ENCODE measurements at places on chromosomes 1 and 21.

DNA sequence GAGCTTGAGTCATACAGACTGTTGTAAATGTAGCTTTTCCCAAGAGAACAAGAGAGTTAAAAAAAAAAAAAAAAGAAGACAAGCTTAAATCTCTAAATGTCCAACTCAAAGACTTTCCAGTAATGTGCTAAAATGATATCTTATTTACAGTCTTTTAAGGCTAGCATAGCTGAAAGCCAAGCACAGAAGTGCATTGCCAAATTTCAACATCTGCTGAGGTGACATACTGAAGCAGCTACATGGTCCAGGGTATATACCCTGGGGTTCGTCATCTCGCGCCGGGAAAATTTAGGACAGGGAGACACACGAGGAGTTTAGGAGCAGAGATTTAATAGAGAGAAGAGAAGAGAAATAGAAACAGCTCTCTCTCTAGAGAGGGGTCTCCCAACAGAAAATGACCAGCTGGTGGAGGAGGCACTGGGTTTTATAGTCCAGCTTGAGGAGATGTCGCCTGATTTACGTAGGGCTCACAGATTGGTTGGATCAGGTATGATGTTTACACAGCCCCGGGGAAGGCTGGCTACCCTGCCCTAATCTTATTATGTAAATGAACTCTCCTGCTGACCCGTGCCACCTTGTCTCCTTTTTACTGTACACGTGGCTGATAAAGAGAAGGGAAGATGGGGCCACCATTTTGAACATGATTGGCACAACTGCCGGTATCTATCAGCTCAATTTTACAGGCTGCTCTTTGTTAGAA lies 172.7 kb downstream of the TRIM33 start:
- DNase-seq, result no peak

DNA sequence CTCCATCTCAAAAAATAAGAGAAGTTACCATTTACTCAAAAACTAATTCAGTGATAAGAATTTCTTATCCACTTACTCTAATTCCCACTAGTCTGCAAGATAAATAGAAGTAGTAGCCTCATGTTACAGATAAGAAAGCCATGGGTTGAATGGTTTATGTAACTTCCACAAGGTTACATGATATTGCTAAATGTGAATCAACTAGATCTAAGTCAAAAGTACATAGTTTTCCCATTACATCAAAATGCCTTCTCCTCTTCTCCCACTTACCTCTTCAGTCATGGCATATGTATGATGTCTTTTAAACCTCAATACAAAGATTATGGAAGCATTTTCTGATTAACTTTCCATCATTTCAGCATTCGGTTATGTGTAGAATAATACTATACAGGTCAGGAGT lies 108.5 kb downstream of the ASH1L start:
- no peak for DNase-seq

DNA sequence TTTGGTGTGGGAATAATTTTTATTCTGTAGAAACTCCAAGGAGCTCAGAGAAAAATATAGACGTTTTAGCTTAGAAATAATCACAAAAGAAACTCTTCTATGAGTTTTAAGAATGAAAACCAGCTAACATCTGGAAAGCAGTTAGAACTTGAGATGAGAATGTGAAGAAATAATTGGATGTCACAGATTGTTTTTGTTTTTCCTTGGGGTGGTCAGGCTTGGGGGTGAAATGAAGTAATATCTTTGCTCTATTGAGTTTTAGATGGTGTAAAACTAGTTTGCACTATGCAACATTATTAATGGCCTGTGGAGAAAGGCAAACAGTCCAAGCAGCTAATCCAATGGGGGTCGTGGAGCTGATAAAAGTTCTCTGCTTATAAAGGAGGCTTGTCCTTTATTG lies 101.2 kb downstream of the FMN2 start:
- no peak for DNase-seq

GRCh38 chr21:29928537-29928936 lies 11.3 kb downstream of the GRIK1 start:
- no peak for DNase-seq

- no peak for DNase-seq
Observed at GRCh38 chr1:183279835-183280234, 93.8 kb downstream of the LAMC2 start.

DNA sequence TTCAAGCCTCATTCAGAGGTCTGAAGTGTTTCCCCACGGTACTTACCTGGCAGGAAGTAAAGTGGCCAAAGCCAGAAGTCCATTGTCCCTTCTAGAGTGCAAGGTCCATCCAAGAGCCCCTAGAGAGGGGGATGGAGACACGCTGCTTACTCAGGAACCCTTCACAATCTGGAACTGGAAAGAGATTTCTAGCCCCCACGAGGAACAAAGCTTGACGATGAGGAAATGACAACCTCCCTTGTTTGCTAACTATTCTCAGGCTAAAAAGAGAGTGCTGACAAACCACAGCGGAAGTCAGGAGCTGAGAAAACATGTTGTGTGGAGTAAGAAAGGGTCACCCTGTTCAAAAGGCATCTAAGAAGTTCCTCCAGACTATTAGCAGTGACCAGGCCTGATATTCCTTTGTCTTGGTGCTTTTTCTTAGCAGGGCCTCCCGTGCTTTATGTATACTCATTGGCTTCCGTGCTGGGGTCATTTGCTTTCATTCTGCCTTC lies at the start of gene FCMR:
Gene FCMR, minus strand, starts transcription at position 170 of the 494 bp plus-strand sequence. Its CDS starts 87 bp downstream, at position 83.
- DNase-seq, result no peak

DNA sequence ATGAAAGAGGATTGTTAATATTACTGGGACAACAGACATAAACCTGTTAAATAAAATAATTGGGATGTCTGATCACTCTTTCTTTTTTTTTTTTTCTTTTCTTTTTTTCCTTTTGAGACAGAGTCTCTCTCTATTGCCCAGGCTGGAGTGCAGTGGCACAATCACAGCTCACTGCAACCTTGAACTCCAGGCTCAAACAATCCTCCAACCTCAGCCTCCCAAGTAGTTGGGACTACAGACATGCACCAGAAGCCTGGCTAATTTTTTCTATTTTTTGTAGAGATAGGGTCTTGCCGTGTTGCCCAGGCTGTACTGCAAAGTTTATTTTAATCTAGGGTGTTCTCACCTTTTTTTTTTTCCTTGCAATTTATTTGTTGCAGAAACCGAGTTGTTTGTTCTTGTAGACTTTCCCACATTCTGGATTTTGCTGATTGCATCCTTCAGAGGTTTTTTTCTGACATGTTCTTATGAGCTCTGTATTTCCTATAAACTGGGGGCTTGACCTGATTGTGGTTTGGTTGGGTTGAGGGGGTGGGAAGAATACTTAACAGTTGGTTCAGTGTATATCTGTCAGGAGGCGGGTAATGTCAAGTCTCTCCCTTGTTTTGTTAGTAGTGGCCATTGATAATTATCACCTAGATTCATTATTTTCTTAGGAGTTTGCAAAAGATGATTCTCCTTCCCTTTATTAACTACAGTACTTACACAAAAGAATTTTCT lies 125.2 kb downstream of the MAST2 start:
- DNase-seq, result no peak

GRCh38 chr1:235841938-235842545 lies 24.7 kb downstream of the LYST start:
- DNase-seq, result no peak

- DNase-seq, result no peak
Observed at GRCh38 chr1:155236451-155236850, 18.8 kb downstream of the ENTREP3 start.

DNA sequence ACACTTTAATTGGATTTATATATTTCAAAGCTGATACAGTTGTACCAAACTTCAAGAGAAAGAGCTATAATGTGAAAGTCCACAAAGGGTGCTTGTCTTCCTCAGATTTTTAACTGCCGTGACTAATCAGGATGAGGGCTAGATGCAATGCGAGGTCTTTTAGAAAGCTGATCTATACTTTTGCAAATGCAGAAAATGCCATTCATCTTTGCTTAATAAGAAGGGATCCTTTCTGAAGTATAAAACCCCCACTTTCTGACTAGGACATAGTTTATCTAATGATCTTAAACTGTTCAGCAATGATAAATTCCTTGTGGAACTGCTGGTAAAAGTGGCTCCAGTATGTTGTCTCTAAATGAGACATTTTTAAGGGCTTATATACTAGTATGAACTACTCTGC lies 102.7 kb upstream of the NGF start:
- DNase-seq, result no peak

DNA sequence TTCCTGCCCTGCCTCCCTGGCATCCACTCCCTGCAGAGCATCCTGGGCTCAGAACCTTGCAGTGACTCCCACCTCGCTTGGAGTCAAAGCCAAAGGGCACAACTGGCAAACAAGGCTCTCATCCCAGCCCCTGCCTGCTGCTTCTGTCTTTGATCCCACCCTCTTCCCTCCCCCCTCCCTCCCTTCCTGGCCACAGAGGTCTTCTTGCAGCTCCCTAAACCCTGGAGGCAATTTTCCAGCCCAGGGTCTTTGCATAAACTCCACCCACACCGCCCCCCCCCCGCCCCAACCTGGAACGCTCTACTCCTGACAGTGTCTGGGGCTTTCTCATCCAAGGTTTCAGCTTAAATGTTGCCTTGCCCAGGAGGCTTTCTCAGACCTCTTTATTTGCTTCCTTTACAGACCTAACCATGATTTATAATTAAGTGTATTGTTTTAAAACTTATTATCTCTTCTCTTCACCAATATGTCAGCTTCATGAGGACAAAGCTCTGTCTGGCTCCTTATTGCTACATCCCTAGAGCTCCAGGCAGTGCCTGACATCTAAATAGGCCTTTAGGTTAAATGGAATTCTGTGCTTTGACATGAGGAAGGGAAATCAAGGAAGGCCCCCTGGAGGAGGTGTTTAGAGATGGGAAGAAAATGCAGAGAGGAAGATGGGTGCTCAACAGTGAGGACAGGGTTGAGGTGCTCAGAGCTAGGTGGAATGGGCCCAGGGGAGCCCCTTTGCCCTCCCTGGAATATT lies 37.7 kb upstream of the PADI1 start:
- DNase-seq, result no peak

DNA sequence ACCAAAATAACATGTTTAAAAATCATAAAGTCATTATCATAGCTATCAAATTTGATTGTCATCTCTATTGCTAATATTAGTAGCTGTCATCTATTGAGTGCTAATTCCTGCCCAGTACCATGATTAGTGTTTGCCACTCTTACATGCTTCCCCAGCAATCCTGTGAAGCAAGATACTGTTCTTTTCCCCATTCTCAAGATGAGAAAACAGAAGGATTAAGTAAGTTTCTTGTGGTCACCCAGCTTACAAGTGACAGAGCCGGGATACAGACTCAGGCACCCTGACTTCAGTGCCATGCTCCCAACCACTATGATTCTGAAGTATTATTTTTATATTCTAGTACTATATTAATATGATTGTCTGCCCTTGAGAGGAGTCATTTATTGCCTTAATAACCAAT lies 36.5 kb downstream of the LRRC8C start:
- DNase-seq, result no peak

DNA sequence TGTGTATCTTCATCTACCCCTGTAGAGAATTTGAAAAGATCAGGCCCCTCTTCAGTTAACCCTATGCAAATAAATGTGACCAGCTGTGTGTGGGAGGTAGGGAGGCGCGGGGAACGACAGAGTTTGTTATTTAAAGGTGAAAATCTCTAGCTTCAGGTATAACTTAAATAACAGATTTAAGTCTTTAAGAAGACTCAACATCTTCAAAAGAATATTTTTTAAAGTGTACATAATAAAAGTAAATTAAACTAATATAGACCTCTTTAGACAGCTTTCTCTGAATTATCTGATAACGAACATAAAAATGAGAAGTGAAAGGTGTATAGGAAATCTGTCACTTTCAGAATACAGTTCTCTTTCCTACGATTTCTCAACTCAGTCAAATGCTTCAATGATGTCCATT lies 16.0 kb downstream of the ANGPTL3 start:
- DNase-seq, result no peak

DNA sequence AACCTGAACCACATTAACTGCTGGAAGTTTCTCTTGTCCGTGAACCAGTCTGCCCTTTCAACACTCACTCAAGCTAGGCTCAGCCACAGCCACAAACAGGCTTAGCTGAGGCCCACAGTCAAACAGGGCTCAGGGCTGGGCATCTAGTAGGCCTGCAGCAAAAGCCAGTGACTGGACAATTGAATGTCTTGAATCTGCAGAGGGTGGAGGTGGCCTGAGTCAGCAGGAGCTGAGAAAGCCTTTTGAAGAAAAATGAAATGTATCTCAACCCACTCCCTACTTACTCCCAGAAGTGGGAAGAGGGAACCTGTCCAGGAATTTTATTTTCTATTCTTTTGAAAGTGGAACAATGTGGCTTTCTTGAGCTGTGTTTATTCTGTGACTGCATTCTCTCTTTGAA lies 95.4 kb downstream of the PTPRU start:
- DNase-seq, result no peak

- DNase-seq, result no peak
Observed at GRCh38 chr1:245999697-246000637, 507.1 kb downstream of the SMYD3 start.

DNA sequence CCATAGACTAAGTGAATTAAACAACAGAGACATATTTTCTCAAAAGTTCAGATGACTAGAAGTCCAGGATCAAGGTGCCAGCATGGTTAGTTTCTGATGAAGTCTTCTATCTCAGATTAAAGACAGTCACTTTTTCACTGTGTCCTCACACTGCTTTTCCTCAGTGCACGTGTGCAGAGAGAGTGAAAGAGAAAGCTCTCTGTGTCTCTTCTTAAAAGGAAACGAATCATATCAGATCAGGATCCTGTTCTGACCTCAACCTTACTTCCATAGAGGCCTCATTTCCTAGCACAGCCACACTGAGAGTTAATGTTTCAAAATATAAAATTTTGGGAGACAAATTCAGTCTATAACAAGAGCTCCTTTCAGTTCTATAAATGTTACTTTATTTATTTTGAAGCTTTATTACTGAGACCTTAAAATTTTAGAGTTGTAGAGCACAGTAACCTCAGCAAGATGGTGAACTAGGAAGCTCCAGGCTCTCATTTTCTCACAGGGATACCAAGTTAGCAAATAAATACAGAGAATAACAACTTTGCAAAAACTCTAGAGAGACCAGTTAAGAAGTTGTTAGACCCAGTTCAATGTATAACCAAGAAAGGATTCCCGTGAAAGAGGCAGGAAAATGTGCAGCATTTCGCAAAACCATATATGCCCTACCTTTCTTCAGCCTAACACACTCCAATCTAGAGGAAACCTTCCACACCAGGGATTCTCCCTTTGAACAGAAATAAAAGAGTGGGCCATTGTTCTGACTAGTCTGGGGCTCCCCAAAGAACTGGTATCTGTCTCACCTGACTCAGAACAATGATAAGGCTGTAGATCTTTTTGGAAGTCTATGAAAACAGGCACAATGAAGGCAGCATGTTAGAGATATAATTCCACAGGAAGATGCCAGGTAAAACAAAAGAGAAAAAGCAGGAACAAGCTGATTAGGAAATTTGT lies 372.2 kb downstream of the MRPL39 start:
- no peak for DNase-seq

Data from stimulated activated CD4-positive, alpha-beta T cell treated with anti-CD3 and anti-CD28 coated beads, Interleukin-1b, Interleukin-23, amount 100 ng/mL, for 1 hour (primary cell).